Naive thymus-derived CD8-positive, alpha-beta T cell (primary cell): ENCODE measurements at places on chromosomes 16 and 17.
A peak's percentile ranks its signal among the peaks of the same experiment; 100 is the strongest.

GRCh38 chr16:46962629-46963028 is 10.8 kb downstream of the DNAJA2 start:
- H3K27me3 ChIP-seq, result no peaks in the 10 kb centered on the region
- peaks cover 11% of the 10 kb centered on the region for H3K36me3 ChIP-seq
- peaks cover 46% of the 10 kb centered on the region for H3K4me1 ChIP-seq
- no peak for DNase-seq

GRCh38 chr16:59886021-59886420 is 1151.9 kb upstream of the GOT2 start:
- no peaks in the 10 kb centered on the region for H3K4me1 ChIP-seq
- no peaks in the 10 kb centered on the region for H3K36me3 ChIP-seq
- no peak for DNase-seq
- H3K27ac ChIP-seq, result no peak overlapping the region

DNA sequence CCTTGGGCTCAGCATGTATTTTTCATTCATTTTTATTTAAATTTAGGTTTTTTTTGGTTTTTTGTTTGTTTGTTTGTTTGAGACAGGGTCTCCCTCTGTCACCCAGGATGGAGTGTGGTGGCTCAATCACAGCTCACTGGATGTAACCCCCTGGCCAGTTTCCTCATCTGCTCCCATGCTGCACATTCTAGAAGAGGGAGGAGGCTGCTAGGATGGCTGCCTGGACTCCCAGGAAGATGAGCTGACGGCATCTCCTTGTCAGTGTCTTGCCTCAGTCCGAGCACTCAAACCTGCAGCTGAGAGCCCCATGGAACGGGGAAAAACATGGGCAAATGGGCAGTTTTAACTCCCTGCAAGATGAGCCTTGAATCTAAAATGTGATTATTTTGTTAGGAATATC is 7.5 kb downstream of the MEAK7 start:
- H3K4me3 ChIP-seq, result no peak overlapping the region
- H3K27ac ChIP-seq, result no peak overlapping the region
- peaks cover 24% of the 10 kb centered on the region for H3K36me3 ChIP-seq
- H3K4me1 ChIP-seq, result no peaks in the 10 kb centered on the region
- no peaks in the 10 kb centered on the region for H3K27me3 ChIP-seq
- peak; percentile 31 for DNase-seq

- H3K27me3 ChIP-seq, result peaks cover 3% of the 10 kb centered on the region
- H3K36me3 ChIP-seq, result no peaks in the 10 kb centered on the region
- no peak overlapping the region for H3K27ac ChIP-seq
- DNase-seq, result no peak
- H3K4me1 ChIP-seq, result peaks cover 12% of the 10 kb centered on the region
- H3K4me3 ChIP-seq, result no peak overlapping the region
Observed at GRCh38 chr16:68396481-68396880, 51.8 kb downstream of the SMPD3 start.

GRCh38 chr17:40351359-40352236 is 12.9 kb downstream of the GJD3 start:
- DNase-seq, result no peak
- no peaks in the 10 kb centered on the region for H3K27me3 ChIP-seq
- H3K4me3 ChIP-seq, result no peak overlapping the region
- peak overlapping the region; percentile 77 for H3K27ac ChIP-seq

DNA sequence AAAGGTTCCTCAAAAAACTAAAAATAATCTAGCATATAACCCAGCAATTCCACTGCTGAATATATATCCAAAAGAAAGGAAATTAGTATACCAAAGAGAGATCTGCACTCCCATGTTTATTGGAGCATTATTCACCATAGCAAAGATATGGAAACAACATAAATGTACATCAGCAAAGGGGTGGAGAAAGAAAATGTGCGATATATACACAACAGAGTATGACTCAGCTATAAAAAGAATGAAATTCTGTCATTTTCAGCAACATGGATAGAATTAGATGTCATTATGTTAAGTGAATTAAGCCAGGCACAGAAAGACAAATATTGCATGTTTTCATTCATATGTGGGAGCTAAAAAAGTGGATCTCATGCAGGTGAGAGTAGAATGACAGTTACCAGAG is 279.6 kb upstream of the AXIN2 start:
- H3K27me3 ChIP-seq, result no peaks in the 10 kb centered on the region
- no peaks in the 10 kb centered on the region for H3K4me1 ChIP-seq
- no peak for DNase-seq
- H3K4me3 ChIP-seq, result no peak overlapping the region
- H3K36me3 ChIP-seq, result no peaks in the 10 kb centered on the region
- no peak overlapping the region for H3K27ac ChIP-seq

GRCh38 chr17:73980517-73980916 is 223.0 kb upstream of the RPL38 start:
- H3K4me3 ChIP-seq, result no peak overlapping the region
- DNase-seq, result no peak
- H3K27ac ChIP-seq, result no peak overlapping the region
- H3K27me3 ChIP-seq, result no peaks in the 10 kb centered on the region

DNA sequence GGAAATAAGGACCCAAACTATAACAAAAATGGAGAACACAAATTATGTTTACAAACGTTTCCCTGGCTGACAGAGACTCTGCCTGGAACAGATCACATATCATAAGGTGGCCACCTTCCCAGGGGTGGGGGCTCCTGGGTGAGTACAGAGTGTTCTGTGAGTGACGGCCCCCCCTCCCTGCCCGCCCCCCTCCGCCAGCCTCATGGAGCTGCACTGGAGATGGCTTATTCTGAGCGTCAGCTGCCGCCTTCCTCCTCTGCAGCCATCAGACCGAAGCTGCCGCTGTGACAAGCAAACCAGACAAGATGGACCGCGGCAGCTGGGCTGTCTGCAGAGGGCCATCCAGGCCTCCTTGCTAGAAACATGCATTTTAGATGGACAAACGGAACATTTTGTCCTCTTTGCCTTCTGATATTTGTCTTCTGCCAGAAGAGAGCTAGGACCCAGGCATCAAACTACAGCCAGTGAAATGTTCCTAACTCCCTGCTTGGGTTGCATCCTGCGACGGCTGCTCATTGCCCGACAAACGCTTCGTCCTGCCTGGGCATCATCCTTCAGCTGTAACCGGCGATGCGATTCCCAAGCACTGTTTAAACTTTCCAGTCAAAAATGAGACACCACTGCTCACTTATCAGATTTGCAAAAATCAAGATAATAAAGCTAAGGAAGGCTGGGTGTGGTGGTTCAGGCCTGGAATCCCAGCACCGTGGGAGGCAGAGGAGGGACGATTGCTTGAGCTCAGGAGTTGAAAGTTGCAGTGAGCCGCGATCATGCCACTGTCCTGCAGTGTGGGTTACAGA is 15.3 kb upstream of the RPTOR start:
- no peak overlapping the region for H3K27ac ChIP-seq
- H3K4me3 ChIP-seq, result no peak overlapping the region
- no peaks in the 10 kb centered on the region for H3K36me3 ChIP-seq
- DNase-seq, result no peak
- H3K4me1 ChIP-seq, result peaks cover 2% of the 10 kb centered on the region

- no peaks in the 10 kb centered on the region for H3K36me3 ChIP-seq
- peaks cover 72% of the 10 kb centered on the region for H3K27me3 ChIP-seq
- peak within 1 kb of the TSS; percentile 71 for H3K4me3 ChIP-seq
- no peak for DNase-seq
- H3K27ac ChIP-seq, result no peak within 1 kb of the TSS
- peaks cover 14% of the 10 kb centered on the region for H3K4me1 ChIP-seq
Observed at GRCh38 chr17:48997103-48997826, at the start of gene IGF2BP1. IGF2BP1 (plus strand) TSS chr17:48997385; CDS start chr17:48997746, 361 bp downstream.

DNA sequence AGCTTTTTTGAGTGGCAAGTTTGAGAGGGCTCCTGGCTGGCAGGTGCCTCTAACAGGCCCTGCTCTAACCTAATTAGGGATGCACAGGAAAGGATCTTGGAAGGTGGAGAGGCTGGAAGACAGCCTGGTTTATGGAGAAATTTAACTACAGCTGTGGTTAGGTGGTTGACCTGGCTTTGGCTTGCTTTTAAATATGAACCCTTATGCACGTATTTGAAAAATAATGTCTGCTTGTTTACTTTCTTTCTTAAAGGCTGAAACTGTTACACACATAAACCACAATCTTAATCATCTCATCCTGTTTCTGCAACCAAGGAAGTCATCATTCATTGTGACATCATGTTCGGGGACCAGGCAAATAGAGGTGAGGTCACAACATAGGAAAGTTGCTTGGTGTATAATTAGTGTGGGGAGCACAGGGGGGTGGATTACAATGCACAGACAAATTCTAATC is 23.1 kb upstream of the DHRS13 start:
- peaks cover 24% of the 10 kb centered on the region for H3K4me1 ChIP-seq
- H3K36me3 ChIP-seq, result peaks cover 3% of the 10 kb centered on the region
- H3K27me3 ChIP-seq, result no peaks in the 10 kb centered on the region
- DNase-seq, result peak; percentile 88
- peak overlapping the region; percentile 67 for H3K4me3 ChIP-seq
